Calu3 (cell line): ENCODE measurements at places on chromosomes 16 and 17.
A peak's percentile ranks its signal among the peaks of the same experiment; 100 is the strongest.

DNA sequence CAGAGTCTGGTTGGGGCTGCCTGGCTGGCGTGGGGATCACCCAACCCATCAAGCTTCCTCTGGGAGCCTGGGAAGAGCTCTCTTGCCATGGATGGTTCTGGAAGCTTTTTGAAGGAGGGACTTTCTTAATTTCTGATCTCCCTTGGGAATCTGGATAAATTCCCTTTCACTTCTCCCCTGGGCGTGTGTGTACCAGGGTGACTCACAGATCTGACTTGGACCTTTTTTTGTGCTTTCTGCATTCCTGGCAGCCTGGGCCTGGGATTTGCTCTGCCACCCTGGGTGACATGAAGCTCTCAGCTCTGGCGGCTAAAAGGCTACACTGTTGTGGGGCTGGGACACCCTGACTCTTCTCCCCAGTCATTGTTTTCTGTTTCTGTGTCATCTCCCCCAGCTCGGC, 70.1 kb downstream of the ABCC1 start:
- DNase-seq, result peak; percentile 42

- no peak for DNase-seq
Measured at GRCh38 chr17:80816241-80817103, 175.2 kb upstream of the CHMP6 start.

GRCh38 chr17:18093616-18094408, 6.1 kb downstream of the DRG2 start:
- DNase-seq, result no peak

DNA sequence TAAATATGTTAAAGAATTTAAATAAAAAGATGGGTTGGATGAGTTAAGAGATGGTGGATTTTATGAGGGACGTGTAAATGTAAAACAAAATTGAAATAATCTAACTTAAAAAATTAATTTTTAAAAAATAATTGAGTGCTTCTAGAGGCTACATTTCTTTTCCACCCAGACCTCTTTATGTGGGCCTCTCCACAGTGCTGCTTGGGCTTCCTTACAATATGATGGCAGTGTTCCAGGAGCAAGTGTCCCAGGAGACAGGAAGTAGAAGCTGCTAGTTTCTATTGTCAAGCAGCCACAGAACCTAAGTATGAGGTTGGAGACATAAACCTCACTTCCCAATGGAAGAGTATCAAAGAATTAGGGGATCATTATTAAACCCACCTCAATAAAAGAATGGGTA, 205.7 kb upstream of the CPHXL start:
- DNase-seq, result no peak

- no peak for DNase-seq
Measured at GRCh38 chr16:70634861-70635260, 11.5 kb upstream of the IL34 start.

GRCh38 chr16:70561623-70562022, 38.0 kb downstream of the SF3B3 start:
- DNase-seq, result no peak

DNA sequence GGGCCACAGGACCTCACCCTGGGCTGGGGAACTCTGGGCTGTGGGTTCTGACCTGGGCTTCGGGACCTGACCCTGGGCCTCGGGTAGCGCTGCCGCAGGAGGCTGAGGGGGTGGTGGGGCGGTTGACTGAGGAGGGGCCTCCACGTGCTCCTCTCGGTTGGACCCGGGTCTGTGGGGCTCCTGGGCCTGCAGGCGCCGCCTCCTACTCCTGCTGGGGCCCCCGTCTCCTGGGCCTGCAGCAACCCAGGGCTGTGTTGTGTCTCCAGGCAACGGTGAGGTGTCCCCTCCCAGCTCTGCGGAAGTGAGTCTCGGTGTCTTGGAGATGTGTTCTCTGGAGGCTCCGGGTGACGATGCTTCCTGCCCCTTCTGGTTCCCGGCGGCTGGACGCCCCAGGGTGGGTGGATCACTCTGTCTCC, 41.5 kb upstream of the GNG13 start:
- no peak for DNase-seq

DNA sequence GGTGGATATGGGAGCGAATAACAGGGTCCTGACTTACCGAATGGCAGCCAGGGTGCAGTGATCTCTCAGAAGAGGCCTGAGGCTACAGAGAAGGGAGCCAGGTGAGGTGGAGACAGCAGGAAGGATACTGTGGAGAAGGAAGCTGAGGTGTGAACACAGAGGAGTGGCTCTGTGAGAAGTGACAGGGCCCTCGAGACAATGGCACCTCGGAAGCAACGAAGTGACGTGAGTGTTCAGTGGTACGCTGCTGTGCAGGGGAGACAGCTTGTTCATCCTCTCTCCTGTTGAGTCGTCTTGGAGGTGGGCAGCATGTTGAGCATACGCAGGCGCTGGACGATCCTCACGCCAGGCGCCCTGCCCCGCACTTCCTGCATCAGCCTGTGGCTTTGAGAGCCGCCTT, 390.3 kb downstream of the CPPED1 start:
- DNase-seq, result no peak

DNA sequence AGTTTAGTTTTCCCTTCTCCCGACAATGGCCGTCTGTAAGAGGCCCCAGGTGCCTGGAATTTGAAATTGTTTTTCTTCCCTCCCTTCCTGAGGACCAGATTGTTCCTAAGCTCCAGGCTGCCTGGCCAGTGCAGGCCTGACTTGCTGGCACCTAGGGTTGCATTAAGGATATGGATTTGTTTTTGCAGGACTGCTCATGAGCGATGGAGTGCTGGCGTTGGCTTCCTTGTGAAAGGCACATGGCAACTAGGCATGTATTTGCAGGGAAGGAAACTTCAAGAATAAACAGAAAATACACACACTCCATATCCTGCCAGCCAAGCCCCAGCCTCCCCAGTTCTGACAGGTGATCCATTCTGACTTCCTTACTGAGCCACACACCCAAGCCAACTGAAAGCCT, 25.5 kb upstream of the SOX9 start:
- no peak for DNase-seq

GRCh38 chr17:69734656-69735055, 320.2 kb downstream of the MAP2K6 start:
- no peak for DNase-seq

- peak; percentile 57 for DNase-seq
Measured at GRCh38 chr17:7858522-7858810, 663 bp downstream of the CYB5D1 start.

DNA sequence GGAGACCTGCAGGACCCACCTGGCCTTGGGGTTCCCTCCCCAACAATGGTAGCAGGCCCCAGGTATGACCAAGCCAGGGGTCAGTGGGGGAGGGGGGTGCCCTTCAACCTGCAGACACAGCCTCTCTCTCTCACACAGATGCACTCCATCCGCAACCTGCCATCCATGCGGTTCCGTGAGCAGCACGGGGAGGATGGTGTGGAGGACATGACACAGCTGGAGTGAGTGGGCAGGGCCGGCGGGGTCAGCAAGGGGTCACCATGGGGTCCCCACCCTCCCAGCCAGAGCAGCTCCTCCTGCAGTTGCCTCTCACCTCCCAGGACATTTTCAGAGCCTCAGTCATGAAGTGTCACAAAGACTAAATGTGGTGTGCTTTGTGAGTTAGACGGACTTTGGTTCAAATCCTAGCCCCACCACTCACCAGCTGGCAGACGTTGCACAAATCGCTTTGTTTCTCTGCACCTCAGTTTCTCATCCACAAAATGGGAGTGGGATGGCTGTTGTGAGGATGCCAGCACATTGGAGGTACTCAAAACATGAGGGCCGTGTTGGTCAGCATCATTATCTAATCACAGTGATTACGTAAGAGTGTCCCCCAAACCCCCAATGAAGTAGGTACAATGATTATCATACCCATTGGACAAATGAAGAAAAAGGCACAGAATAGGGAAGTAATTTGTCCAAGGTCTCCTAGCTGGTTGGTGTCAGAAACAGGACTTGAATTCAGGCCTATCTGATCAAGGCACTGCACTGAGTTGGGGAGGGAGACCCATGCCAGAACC, 16.0 kb downstream of the MYO15A start:
- no peak for DNase-seq

DNA sequence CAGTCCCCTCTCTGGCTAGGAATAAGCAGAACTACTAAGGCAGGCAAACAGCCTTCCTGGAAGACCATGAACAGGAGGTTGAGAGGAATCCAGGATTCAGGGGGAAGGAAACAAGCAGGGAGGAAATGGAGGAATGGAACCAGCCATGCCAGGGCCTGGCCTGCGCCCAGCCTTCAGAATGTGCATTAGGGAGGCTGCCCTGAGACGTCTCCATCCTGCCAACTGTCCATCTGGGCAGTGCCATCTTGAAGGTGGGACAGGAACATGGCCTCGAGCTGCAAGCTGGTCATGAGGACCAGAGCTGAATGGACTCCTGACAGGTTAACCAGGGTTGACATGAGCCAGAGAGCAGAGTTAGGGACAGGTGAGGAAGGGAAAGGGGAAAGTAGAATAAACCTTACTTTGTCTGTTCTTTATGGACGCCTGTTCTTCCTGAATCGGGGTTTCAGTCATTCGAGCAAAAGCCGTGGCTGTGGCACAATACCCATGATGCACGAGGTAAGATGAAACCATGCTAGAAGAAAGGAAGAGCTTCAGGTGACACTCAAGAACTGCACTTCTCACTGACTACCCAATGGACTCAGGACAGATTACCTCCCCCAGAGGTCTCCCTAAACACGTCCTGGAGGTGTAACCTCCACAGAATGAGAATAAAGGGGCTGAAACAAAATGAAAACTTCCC, 12.1 kb upstream of the GFOD2 start:
- DNase-seq, result no peak

DNA sequence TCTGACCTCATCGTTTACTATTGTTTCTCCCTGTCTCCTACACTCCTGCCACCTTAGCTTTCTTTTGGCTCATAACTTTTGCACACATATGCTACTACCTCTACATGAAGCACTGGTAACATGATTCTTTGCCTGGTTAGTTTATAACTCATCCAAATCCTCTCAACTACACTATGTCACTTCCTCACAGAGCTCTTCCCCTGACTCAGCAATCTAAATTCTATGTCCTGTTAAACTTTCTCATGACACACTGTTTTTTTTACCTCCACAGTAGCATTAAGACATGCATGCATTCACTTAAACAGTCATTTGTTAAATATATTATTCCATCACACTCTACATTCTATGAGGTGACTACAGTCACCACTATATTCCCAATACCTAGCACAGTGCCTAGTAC, 19.7 kb downstream of the APPBP2 start:
- DNase-seq, result no peak

GRCh38 chr16:73166947-73167550, 119.1 kb upstream of the ZFHX3 start:
- DNase-seq, result no peak

DNA sequence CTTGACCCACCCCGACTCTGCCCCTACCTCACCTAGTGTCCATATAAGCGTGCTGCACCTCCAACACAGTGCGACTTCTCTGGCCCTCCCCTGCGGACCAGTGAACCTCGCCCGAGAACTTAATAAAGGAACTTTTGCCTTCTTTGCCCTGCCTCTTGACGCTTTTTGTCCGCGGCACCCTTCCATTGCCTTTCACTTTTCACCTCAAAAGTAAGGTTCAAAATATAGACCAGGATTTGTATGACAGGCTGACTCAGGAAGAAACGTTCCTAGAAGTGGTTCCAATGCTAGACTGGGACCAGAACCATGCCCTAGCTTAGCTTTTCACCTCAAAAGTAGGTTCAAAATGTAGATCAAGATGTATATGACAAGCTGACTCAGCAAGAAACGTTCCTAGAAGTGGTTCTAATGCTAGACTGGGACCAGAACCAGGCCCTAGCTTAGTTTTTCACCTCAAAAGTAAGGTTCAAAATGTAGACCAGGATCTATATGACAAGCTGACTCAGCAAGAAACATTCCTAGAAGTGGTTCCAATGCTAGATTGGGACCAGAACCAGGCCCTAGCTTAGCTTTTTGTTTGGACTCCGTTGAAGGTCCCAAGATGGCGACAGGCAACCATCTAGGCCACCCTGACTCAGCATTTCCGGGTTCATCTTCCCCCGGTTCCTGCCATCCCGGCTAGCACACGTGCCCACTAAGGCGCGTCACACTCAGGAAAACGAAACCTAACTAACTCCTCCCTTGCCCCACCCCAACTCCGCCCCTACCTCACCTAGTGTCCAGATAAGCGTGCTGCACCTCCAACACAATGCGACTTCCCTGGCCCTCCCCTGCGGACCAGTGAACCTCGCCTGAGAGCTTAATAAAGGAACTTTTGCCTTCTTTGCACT, 51.0 kb upstream of the TMEM97 start:
- no peak for DNase-seq

- no peak for DNase-seq
Measured at GRCh38 chr17:73387746-73388577, 76.2 kb upstream of the CDC42EP4 start.

DNA sequence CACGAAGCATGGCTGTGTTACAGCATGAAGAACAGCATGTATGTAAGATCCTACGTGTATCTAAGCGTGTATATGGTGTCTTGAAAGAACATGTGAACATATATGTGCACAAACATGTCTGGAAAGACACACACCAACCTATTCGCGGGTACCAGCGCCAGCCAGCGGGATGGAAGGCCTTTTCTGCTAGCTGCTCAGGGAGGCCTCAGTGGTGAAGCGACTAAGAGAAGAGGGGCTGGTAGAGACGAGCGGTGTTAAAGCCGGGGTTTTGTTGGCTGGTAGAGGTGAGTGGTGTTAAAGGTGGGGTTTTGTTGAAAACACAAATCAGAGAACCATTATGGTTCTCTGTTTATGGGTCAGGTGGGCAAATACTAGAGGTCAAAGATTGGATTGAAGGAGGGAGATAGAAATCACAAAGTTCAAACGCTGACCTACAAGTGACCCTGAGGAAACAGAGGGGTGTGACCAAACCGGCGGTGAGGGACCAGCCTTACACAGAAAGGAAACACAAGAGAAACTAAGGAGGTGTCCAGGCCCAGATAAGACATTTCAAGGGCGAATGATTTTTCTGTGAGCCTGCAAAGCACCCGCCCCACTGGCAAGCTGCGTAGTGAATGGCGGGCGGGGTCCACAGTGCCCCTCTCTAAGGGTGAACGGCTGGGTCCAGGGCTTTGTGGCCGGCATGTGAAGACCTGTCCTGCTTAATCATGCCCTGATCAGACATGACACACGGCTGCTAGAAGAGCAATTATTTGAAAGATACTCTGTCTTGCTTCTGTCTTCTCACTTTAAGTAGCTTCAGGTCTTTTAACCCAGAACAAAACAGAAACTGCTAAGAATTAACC, 8.1 kb downstream of the ZCCHC14 start:
- DNase-seq, result no peak

DNA sequence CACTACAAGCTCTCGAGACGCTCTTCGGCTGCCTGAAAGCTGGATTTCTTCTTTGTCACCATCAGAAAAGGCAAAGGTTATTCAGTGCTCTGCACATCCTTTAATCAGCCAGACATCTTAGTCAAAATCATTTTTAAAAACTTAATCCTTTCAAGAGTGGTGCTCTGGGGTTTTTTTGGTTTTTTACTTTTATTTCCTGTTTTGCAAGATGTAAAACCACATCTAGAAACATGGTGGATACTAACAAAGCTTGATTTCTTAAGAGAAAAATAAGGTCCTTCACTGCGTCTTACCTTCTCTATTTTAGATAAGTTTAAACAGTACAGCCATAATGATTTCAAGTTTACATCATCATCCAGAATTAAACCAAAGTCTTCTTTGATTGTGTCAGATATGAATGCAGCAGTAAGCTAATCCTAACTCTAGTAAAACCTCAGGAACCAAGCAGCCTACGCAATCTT, 6.3 kb downstream of the ANKRD11 start:
- no peak for DNase-seq

GRCh38 chr16:72092832-72093447, 480 bp downstream of the TXNL4B start:
- peak; percentile 40 for DNase-seq

GRCh38 chr17:58513965-58514769, at the start of gene MTMR4:
TSS of gene MTMR4 (minus strand) at chr17:58514638. CDS start at chr17:58514407, 231 bp downstream.
- peak; percentile 68 for DNase-seq
